ENCODE measurements at places on chromosomes 4 and X.
A peak's percentile ranks its signal among the peaks of the same experiment; 100 is the strongest.

DNA sequence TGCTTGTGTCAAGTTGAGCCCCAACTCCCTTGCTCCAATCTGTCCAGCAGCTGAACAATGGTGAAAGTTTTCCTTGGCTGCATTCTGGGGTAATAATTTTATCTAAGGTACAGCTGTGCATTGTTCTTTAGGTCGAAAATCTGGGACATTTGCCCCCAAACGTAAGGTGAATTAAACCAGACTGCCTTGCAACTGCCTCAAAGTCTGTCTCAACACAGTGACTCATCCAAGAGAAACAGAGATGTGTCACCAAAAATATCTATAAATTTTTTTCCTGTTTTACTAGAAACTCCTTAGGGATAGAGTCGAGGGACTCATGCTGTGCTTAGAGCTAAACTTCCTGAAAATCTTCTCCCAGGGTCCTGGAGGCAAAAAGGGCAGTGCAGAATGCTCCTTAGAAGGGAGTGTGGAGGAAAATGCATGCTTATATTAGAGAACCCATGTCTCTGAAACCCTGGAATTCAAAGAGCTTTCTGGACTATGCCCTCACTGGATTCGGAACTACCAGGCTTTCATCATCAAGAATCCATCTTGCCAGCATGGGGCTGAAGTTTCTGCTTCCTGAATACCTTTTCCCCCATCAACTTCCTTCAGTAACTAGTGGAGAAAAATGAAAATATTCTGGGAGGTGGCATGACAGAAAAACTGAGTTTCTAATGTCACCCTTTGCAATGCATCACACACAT, 115.7 kb downstream of the PALLD start:
- no peak for DNase-seq

- DNase-seq: no peak
Observed at GRCh38 chr4:185820146-185821028, 8.4 kb upstream of the SORBS2 start.

- no peak for DNase-seq
Observed at GRCh38 chrX:152637649-152638442, at the start of gene GABRQ. GABRQ (plus strand) TSS chrX:152637895; CDS start chrX:152638203, 308 bp downstream.

DNA sequence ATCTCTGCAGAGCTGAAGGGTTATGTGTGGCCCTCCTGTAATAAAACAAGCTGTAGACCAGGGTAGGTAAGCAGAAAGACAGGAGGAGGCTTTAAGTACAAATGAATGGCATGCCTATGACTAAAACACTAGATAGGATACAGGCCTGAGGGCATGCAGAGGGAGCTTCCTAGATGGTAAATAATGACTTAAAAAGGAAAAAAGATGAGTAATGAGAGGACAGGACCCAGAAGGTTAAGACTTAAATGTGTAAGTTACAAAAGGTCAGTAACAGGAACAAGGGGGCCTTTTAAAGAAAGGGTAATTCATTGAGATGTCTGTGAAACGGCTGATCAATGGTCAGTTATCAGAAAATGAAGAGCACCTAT, 194.8 kb downstream of the SOWAHB start:
- DNase-seq: no peak

DNA sequence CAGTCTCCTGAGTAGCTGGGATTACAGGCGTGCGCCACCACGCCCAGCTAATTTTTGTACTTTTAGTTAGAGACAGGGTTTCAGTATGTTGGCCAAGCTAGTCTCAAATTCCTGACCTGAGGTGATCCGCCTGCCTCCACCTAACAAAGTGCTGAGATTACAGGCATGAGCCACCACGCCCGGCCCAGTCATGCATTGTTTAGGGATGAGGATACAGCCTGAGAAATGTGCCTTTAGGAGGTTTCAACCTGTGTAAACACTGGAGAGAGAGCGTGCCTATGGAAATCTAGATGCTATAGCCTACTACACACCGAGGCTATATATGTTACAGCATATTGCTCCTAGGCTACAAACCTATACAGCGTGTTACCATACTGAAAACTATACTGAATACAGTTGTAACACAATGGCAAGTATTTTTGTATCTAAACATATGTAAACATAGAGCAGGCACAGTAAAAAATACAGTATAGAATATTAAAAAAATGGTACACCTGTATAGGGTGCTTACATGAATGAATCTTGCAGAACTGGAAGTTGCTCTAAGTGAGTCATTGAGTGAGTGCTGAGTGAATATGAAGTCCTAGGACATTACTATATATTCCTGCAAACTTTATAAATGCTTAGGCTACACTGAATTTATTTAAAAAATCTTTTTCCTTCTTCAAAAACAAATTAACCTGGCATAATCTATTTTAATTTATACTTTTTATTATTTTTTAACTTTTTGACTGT, 588.2 kb upstream of the ADGRL3 start:
- DNase-seq: no peak

GRCh38 chr4:35175894-35176293, 1068.4 kb downstream of the ARAP2 start:
- DNase-seq: no peak

GRCh38 chrX:135416546-135416945, 5.2 kb upstream of the SMIM10L2A start:
- no peak for DNase-seq

- DNase-seq: no peak
Observed at GRCh38 chr4:10753336-10753735, 68.8 kb upstream of the CLNK start.

DNA sequence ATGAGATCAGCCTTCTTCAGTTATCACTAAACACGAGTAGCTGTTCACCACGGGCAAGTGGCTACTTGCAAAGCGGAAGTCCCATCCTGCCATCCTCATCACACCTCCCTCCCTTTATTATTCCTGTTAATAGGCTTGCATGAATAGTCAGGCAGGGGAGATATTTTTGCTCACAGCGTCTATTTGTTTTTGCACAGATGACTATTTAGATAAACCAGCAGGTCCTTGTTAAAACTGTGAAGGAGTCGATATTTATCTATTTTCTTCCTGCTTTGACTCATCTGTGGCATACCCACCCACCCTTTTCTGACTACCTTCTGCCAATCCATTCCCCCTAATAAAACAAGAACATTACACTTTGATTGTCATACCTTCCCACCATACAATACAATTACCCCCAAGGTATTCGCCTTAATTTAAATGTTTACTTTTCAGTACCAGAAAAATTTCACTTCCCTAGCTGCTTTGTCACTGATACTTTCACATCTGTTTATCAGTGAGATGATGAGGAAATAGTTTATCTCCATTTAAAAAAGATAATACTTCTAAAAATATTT, 96.6 kb upstream of the BANK1 start:
- peak; percentile 27 for DNase-seq

- no peak for DNase-seq
Observed at GRCh38 chrX:12210196-12210815, 72.0 kb downstream of the FRMPD4 start.

DNA sequence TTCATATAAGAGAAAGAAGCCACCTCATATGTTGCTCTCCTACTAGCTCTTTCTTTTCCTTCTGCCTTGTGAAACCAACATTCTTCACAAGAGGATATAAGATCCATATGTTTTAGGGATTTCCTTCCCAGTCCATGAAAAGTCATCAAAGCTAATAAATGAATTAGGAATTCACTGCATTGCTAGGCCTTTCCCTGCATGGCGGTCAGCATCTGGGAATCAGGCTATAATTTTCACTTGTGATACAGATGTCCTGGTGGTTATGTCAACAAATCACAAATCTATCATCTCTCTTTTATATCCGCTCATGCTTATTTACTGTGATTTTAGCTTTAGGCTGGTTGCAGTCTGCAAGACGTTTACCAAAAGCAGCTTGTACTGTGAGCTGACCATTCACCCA, 510.0 kb downstream of the NLGN4X start:
- no peak for DNase-seq

GRCh38 chrX:404656-405055, 17.9 kb upstream of the PPP2R3B start:
- DNase-seq: no peak

GRCh38 chr4:6591781-6592180, 16.8 kb downstream of the MAN2B2 start:
- no peak for DNase-seq

DNA sequence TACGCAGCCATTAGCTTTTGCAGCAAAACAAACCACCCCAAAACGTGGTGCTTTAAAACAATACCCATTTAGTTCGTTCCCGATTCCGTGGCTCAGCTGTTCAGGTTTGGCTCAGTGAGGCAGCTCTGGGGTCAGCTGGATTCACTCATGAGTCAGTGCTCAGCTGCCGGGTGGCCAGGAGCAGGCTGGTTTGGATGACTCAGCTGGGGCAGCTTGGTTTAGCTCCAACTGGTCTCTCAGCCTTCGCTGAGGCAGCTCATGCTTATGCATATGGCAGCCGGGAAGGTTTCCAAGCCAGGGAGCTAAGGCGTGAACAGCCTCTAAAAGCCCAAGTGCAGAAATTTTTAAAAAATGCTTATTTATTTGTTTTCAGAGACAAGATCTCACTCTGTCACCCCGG, 13.3 kb upstream of the CD99 start:
- no peak for DNase-seq

- DNase-seq: no peak
Observed at GRCh38 chr4:106478152-106478551, 109.6 kb upstream of the GIMD1 start.

DNA sequence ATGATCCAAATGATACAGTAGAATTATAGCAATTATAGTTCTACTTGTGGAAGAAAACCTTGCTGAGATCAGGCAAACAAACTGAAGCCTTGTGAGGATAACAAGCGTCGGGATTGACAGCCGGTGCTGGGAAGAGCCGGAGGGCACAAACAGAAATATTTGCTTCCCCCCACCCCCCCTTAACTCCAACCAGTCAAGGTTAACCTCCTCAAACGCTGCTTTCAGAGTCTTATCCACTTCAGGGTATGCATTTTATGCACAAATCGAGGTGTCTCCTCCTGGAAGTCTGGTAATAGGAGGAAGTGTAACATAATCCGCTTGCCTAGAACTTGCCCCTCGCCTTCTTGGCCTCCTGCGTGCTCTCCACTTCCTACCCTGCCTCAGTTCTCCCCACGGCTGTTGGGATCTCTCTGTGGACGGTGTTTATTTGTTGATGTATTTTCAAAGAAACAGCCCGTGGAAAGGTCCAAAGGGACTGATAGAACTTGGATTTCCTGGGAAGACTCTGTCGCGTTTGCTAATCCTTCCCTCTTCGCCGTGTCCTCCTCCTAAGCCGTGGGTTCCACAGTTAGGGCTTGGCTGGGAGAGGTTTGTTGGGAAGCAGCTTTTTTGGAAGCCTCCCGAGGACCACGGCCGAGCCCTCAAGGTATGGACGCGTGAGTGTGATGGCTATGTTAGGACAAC, 4.1 kb upstream of the ARX start:
- no peak for DNase-seq

- peak; percentile 89 for DNase-seq
Observed at GRCh38 chr4:154485127-154485773, 6.3 kb downstream of the DCHS2 start.

GRCh38 chrX:47228550-47229270, 4.1 kb upstream of the USP11 start:
- no peak for DNase-seq

DNA sequence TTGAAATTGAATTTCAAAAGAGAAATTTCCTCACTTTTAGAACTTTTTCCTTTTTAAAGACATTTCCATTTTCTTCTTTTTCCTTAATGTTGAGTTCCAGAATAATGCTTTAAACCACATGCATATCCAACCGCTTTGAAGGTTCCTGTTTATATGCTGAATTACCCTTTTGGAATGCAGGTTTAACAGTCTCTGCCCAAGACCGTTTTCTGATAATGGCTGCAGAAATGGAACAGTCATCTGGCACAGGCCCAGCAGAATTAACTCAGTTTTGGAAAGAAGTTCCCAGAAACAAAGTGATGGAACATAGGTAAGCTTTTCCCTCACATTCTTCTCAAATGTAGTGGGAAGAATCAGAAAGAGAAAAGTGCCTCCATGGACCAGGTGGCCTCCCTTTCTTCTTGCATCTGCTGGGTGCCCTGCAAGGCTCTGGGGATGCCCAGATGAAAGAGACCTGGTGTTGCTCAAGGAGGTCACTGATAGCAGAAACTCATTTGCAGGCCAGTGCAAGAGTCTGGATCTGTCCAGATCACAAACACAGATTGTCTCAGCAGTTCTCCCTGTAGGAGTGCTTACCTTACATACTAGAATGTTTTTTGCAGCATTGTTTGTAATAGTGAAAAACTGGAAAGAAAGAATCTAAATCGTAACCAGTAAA, 42.9 kb downstream of the MOSPD2 start:
- DNase-seq: no peak

DNA sequence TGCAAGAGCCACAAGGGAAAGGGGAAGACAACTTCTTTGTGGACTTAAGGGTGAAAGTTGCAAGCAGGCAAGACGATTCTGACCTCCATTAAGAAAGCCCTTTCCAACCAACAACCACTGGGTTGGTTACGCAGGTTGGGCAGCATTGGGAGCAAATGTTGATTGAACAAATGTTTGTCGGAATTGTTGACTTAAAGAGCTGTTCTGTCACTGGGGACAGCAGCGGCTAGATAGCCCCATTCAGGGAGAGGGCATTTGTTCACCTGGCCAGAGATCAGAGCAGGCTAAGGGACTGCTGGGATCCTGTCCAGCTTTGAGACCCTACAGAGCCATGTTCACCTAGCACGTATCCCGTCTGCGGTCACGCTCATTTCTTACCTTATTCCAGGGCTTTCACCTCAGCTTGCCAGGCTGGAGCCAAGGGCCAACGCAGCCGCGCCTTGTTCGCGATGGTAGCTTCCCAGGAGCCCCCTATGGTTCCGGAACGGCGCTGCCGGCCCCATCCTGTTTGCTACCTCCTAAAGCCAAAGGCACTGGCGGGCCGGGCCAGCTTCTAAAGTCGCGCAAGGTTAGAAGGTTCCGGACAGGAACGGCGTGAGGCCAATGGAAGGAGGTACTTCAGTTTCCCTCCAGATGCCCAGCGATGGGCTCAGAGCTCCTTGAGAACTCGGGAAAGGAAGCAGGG, 24.6 kb downstream of the F9 start:
- no peak for DNase-seq

GRCh38 chrX:9860826-9861225, 74.6 kb downstream of the SHROOM2 start:
- DNase-seq: no peak

DNA sequence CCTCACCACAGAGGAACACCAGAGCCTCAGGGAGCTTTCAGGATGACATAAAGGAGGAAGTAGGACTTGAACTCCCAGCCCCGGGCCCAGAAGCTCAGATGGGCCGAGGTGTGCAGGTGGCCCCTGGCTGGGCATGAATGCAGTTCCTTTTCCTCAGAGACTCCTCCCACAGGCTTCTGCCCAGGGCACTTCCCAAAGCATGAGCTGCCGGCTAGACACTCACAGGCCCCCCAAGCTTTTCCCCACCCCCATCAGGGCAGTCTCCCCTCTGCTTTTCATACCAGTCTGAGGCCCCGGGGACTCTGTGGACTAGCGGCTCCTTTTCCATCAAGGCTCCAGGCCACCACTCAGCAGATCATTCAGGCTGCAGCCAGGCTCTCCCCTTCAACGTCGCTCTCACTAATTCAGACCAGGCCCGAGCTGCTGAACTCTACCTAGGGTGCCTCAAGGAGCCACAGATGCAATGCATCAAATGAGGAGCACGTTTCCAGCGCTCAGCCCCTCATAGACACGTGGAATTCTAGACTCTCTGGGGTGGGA, 36.9 kb downstream of the HMX1 start:
- peak; percentile 32 for DNase-seq

- no peak for DNase-seq
Observed at GRCh38 chr4:43458293-43458692, 565.8 kb downstream of the GRXCR1 start.
